ENCODE measurements at places on chromosomes 7 and 10.

DNA sequence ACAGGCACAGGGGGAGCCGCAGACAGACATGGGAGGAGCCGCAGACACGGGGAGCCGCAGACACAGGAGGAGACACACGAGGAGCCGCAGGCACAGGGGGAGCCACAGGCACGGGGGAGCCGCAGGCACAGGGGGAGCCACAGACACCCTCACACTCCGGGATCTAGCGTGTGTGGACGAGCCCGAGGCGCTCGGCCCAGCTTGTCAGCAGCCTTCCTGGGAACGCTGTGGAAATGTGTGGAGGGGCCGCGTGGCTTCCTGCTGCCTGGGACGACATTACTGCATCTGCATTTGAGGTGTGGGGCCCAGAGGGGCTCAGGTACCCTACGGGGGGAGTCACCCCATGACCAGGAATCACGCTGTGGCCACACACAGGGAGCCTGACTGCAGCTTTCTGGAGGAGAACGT lies 313.2 kb downstream of the PTPRN2 start:
- peak; percentile 54 for DNase-seq

GRCh38 chr7:94360926-94361325 lies 33.8 kb upstream of the COL1A2 start:
- DNase-seq: no peak

GRCh38 chr10:116615199-116615776 lies 5.5 kb upstream of the PNLIPRP2 start:
- no peak for DNase-seq

DNA sequence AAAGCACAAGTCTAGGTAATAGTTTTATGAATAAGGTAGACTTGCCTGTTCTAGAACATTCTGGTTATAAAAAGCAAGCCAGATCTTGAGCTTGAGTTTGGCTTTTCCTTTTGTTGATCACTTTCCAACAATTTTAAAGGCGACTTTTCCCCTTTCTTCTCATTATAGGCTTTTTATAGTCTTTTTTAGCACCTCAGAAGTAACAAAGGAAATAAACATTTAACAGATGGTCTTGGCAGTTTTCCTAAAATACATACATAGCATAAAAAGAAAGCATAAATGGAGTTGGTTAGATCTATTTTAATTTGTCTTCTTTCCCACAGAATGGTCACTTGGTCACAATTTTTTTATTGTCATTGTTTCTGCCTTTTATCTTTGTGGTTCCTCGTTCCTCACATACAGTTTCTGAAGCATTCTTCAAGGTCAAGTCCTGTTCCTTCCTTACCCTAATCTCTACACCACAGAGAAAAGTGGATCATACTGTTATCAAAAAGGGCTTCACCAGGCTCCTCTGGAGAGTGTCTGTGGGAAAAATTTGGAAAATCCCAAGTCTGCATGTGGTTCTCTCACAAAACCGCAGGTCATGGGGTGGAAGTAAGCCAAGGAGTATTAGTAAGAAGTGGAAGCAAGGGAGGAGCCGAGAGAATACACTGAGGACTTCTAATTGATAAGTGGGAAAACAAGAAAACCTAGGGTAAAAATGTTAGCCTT lies 31.3 kb downstream of the THNSL1 start:
- DNase-seq: no peak

GRCh38 chr10:127550861-127551260 lies 1.8 kb downstream of the NPS start:
- DNase-seq: no peak

DNA sequence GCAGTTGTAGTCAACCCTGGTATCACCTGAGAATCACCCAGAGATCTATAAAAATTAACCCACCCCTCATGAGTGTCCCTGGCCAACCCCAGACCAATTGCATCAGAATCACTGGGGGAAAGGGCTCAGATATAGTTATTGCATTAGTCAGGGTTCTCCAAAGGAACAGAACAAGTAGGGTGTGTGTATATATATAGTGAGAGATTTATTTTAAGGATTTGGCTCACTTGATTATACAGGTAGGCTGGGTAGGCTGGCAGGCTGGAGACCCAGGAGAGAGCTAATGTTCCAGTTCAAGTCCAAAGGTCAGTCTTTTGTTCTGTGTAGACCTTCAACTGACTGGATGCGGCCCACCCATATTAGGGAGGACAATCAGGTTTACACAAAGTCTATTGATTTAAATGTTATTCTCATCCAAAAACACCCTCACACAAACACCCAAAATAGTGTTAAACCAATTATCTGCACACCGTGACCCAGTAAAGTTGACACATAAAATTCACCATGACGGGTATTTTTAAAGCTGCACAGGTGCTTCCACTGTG lies 372.9 kb upstream of the NFE2L3 start:
- no peak for DNase-seq

DNA sequence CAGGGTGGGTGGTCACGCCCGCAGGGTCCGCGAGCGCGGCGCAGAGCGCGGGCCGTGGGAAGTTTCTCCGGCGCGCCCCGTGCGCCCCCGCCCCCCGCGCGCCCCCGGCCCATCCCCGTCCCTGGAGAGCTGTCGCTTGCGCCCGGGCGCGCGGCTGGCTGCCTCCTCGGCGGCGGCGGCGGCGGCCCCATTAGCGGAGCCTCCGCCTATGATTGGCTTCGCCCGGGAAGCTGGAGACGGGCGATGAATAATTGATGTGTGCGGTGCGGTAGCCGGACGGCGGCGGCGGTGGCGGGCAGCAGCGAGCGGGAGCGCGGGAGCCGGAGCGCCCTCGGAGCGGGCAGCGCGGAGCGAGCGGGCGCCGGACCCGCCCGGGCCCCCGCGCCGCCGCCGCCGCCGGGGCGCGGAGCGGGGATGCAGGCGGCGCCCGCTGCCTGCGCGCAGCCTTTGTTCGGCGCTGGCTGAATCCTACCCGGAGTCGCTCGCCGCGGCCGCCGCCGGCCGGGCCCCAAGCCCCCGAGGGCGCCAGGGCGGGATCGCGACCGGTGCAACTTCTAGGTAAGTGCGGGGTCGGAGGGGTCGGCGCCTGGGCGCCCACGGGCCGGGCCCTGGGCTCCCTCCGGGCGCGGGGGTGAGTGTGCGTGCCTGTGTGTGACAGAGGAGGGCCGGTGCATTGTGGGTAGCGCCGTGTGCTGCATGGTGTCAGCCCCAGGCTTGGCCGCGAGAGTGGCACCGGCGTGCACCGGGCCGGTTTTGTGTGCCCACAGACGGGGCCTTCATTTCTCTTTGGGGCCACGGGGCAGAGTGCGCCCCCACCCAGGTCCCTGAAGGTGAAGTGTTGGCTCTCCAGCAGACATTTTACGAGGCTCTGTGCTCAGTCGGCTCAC lies 103.8 kb upstream of the PPIF start:
- DNase-seq: peak; percentile 88

- DNase-seq: no peak
These were observed 250.9 kb downstream of the PTEN start for GRCh38 chr10:88114368-88114767.

GRCh38 chr7:35546691-35547429 lies 148.1 kb downstream of the HERPUD2 start:
- no peak for DNase-seq

DNA sequence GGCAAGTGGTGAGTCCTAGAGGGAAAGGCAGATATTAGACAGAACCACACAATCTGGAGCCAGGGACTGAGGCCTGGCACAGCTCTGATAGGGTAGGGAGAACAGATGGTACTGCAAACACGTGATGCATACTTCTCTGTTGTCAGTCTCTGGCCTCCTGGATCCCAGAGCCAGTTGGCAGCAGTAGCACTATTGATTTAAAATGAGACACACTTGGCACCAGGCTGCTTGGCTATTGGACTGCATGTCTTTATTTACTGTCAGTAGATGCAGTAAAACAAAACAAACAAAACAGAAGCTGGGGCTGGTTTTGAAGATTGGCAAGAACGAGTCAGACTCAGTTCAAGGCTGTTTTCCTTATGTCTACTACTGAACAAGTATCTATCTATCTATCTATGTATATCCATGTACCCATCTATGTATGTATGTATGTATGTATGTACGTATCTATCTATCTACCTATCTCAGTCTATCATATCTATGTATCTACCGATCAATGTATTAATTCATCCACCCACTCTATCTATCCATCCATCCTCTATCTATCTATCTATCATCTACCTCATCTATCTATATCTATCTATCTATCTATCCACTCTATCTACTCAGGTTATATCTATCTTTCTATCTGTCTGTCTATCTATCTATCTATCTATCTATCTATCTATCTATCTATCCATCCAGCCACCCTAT lies 23.4 kb upstream of the MGAM2 start:
- DNase-seq: no peak

GRCh38 chr10:12241810-12242529 lies 46.0 kb downstream of the CDC123 start:
- peak; percentile 74 for DNase-seq

DNA sequence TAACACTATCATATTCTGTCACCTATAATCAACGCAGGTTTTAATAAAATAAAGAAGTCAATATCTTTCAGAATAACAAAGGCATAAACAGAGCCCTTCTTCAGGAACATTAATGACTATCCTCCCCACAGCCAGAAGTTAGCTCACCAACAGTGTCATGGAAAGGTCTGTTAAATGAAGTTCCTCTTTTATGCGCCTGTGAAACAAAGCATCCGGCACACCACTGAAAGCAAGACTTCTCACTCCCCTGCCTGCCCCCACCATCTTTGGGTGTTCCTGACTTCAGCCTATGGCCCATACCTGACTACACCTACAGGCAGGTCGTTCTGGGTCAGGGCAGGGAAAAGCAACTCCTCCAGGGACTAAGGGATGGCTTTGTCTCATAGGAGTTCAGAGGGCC lies 205.4 kb downstream of the FANK1 start:
- DNase-seq: no peak

- DNase-seq: no peak
These were observed 110.7 kb downstream of the FRMD4A start for GRCh38 chr10:14220026-14220425.

DNA sequence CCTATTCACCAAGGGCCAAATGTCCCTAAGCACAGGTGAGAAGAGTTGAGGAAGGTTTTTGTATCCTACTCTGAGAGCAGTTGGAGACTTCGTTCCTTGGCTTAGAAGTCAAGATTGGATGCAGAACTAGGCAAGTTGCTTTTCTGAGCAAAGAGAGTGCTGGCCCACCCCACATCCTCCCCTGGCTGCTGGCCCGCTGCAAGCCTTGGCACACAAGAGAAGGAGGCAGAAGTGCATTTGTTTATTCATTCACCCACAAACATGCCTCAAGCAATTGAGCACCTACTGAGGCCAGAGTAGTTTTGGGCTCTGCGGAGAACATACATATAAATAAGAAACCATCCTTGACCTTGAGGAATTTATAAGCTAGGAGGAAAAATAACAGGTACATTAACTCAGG lies 318.9 kb downstream of the KCNMA1 start:
- no peak for DNase-seq

GRCh38 chr10:16948361-16948760 lies 131.1 kb upstream of the RSU1 start:
- peak; percentile 77 for DNase-seq

DNA sequence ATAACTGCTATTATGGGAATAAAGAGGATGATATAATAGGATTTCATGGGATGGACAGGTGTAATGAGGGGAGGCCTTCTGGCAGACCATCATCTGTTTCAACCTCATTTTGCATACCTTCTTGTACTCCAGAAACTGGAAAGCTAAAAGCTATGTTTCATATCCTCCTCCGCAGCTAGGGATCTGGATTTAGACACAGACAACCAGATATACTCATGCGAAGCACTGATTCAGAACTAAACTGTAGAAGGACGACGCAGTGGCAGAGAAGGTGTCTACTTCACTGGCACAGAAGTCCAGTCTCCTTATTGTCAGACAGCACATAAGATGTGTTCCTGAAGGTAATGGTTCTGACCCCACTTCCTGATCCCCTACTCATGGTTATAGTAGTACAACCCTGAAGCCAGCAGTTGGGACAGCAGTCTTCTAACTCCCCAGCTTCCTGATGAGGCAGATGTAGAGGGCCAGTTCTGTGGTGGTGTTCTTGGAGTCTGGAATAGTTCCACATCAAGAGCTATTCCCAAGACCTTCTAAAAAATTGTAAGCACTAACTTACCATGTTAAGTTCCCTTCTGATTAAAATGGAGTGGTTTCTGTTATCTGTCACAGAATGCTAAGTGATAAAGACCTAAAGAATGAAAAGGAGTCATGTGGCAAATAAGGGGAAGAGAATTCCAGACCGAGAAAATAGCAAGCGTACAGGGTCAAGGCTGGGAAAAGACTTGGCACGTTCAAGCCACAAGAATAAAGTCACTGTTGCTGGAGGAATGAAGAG lies 550.3 kb downstream of the GRM8 start:
- no peak for DNase-seq

DNA sequence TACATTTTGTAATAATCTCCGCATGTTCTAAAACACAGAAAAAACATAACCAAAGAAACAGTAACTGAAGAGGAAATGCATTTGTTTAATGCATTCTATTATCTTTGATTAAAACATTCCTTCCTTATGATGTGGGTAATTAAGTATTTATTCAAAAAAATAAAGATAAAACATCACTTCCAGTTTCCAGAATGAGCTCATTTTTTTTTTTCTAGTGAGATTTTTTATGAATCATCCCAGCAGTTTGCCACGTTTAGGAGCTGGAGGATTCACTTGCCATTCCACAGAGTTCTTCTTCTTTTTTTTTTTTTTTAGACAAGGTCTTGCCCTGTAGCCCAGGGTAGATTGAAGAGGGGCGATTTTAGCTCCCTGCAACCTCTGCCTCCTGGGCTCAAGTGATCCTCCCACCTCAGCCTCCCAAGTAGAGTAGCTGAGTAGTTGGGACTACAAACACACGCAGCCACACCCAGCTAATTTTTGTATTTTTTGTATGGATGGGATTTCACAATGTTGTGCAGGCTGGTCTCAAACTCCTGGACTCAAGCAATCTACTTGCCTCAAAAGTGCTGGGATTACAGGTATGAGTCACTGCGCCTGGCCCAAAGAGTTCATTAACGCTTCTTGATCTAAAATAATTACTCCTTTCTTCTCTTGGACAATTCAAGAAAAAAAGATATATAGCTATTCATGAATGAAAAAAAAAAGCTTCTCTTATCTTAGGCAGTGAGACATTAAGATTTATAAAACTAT lies 177.3 kb downstream of the DKK1 start:
- DNase-seq: no peak

GRCh38 chr7:3430588-3430987 lies 129.5 kb downstream of the SDK1 start:
- no peak for DNase-seq

DNA sequence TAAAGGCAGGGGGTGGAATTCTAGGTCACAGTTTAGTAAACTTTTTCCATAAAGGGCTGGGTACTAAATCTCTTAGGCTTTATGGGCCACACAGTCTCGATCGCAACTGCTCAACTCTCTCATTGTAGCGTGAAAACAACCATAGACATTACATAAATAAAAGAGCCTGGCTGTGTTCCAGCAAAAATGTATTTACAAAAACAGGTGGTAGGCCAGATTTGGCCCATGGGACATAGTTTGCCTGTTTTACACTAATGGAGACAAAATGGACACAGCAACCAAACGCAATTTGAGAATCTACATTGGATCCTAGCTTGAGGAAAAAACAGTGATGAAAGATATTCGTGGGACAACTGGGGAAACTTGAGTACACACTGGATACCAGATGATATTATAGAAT lies 23.2 kb upstream of the MALSU1 start:
- DNase-seq: no peak

DNA sequence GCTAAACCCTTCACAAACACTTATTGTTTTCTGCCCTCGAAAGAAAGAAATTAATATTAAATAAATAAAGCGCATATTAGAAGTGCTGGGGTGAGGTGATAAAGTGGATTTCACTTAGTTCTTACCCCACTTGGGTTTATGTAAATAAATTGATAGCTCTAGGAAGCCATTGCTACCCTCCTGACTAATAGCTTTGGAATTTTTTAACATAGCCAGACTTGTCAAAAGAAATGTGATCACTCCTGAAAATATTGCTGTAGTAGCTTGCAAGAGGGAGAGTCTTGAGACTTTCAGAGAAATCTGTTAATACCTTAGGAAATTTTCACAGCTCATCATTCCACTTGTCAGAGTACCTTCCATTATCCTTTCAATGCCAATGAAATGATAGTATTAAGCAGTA lies 7.6 kb downstream of the ARL5B start:
- DNase-seq: no peak
